LHCN-M2 (cell line): ENCODE measurements at places on chromosomes 7 and 10. TPM values are rescaled to one million over a fixed set of nuclear protein-coding genes. Genes with fewer than 3 reads are reported as not detected.

GRCh38 chr10:1872151-1872726 is 134.9 kb upstream of the ADARB2 start:
- DNase-seq = no peak

DNA sequence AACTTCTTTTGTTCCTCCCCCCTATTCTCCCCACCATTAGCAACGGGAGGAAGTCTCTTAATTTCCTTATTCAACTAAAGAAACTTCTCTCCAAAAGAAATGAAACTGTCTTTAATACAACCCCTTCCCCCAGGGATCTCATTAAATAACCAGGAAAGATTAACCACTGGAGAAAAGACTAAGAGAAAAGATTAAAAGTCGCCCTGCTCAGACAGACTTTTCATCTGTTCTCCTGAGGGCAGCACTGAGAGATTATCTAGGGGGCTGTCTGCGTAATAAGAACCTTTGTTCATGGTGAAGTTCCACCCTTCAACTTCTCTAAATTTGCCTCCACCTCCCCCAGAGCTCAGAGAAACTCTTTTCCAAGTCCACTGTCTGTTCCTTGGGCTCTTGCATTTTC is 105.5 kb downstream of the HGF start:
- no peak for DNase-seq

- DNase-seq = no peak
Measured at GRCh38 chr7:129123510-129123857, 21.0 kb upstream of the TSPAN33 start.

DNA sequence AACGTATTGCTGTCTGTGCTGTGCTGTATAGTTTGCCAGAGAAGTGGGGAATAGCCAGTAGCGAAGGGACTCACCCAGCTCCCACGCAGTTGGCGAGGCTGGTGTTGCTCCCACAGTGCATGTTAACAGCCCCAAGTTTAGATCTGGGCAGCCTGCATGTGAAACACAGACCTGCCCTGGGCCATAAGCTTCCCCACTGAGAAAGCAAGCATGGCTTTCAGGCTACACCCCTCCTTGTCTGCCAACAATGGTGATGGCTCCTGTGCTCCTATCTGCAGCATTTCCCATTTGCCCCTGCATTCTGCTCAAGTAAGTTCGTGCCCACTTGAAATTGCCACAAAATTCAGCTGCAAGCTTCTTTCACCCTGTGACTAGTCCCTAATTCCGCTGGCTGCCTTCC is 57.5 kb downstream of the IPMK start:
- DNase-seq = no peak

PHYHIPL gene
- total RNA-seq = 0.06 and 0.13 TPM in 2 replicates

- DNase-seq = no peak
Measured at GRCh38 chr7:139990571-139991268, 72.0 kb downstream of the PARP12 start.

DNA sequence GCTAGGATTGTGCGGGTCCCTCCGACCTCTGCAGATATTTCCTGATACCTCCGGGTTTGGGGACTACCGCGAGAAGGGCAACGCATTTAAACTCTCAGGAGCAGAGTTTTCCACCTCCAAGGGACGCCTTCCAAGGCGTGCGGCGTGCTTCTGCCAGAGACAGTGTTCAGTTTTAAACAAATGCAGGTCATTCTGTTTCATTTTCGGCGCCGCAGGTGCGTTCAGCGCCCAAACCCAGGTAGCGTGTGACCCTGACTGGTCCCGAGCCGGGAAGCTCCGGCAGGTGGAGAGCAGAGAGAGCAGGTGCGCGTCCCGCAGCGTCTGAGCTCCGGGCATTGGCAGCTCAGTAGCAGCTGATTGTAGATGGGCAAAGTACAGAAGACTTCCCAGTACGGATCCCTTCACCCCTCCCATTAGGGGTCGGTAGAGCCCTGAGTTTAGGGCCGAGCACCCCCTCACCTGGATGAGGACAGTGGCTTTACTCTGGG is 1.4 kb upstream of the CYP26A1 start:
- DNase-seq = no peak
